ENCODE measurements at places on chromosomes 6 and 20.

- DNase-seq, result no peak
Measured at GRCh38 chr20:62025832-62026563, 39.7 kb downstream of the TAF4 start.

- no peak for DNase-seq
Measured at GRCh38 chr6:8859501-8859900, 424.2 kb upstream of the SLC35B3 start.

DNA sequence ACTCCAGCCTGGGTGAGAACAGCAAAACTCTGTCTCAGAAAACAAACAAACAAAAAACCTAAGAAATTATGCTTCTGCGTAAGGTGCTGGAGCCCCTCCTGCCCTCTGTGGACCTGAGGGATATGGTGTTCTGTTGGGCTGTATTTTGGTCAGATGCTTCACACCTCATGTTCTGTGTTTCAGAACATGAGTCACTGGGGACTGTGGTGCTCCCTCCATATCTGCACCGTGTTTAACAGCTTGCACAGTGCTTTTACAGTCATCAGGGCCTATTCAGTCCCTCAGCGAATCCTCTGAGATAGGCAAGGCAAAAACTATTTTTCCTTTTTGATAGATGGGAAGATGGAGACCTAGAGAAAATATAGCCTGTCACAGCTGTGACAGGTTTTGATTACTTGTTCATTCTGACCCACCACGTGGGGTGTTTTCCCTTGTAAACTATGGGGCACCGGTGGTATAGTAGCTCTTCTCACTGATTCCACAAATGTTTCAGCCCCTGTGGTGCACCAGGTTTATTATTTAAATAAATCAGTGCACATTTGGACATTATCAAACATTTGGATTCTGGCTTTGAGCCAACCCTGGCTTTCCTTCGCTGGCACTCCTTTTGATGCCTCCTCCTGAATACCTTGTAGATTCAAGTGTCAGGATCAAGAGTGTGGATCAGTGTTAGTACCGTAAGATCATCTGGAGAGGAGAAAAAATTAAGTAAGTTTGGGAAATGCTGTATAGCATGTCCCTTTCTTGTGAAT lies 9.6 kb downstream of the TTPAL start:
- DNase-seq, result no peak

GRCh38 chr6:158154816-158155215 lies 13.2 kb downstream of the SERAC1 start:
- DNase-seq, result no peak

DNA sequence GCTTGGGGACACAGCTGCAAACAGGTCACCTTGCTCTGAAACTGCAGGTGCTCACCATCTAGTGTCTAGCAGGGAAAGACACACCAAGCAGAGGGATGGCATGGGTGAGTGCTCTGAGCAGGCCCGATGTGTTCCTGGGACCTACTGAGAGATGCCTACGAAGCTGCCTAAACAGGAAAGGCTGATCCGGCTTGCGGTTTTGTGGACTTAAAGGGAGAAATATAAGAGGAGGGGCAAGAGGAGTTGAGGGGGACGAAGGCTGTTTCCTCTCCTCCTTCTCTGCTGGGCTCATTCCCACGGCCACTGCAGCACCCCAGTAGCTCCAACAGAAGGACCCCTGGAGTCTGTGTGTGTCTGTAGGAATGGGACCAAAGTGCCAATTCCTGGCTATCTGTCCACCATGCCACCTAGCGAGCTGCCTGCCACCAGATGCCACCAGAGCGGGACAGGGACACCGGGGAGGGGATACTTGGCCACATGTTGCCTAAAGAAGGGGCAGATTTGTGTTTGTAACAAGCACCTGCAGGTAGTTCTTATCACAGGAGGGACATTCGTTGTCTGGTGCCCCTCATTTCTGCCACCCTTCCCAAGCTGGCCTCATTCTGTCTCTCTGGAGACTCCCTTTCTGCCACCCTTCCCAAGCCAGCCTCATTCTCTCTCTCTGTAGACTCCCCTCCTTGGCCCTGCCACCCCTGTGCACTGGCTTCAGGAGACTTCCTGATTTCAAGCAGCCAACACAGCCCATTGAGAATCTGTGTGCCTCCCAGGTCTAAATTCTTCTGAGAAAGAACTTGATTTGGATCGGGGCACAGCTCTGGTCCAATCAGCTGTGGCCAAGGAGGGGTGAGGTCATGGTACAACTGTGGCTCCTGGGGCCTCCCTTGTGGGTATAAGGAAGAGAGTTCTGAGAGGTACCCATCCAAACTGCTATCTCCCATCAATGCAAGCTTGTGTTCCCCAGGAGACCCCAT lies 221.8 kb downstream of the ANKRD60 start:
- no peak for DNase-seq

DNA sequence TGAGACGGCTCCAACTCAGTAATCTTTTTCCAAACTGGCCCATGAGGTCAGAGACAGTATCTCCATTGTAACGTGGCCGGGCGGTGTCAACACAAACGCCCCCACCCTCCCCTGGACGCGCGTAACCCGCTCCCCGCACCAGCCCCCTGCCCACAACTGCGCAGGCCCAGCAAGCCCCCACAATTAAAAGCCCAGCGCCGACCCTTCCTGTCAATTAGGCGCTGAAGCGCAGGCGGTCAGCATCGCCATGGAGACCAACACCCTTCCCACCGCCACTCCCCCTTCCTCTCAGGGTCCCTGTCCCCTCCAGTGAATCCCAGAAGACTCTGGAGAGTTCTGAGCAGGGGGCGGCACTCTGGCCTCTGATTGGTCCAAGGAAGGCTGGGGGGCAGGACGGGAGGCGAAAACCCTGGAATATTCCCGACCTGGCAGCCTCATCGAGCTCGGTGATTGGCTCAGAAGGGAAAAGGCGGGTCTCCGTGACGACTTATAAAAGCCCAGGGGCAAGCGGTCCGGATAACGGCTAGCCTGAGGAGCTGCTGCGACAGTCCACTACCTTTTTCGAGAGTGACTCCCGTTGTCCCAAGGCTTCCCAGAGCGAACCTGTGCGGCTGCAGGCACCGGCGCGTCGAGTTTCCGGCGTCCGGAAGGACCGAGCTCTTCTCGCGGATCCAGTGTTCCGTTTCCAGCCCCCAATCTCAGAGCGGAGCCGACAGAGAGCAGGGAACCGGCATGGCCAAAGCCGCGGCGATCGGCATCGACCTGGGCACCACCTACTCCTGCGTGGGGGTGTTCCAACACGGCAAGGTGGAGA lies at the start of the genes HSPA1A and HSPA1L:
HSPA1A (plus strand) TSS at position 519 of the 814 bp plus-strand sequence; CDS start at position 733, 214 bp downstream.
HSPA1L (minus strand) TSS at position 259 of the 814 bp plus-strand sequence. CDS start 3,311 bp downstream, outside the sequence.
- peak; percentile 94 for DNase-seq

DNA sequence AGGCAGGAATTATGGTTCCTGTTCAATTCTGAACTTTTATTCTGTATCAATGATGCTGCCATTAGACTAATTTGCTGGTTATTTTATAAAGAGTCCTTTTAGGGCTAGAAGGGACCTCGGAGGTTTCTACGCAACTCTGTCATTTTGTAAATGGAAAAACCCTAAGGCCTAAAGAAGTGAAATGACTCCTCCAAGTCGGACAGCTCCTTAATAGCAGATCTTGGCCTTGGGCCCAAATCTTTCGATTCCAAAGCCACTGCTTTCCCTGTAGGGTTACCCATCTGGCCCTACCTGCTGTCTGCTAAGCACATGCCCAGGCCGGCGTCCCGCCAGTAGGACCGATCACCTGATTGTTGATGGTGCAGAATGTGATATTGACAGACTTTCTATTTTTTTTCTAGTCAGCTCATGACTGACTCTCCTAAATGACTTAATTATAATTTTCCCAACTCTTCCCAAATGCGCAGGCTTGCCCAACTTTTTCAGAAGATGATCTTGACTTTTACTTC lies 40.2 kb downstream of the PLEKHG1 start:
- no peak for DNase-seq

- no peak for DNase-seq
Measured at GRCh38 chr20:2301164-2301622, 5.4 kb downstream of the TGM3 start.

GRCh38 chr6:19181211-19181610 lies 656.0 kb upstream of the ID4 start:
- DNase-seq, result no peak

- no peak for DNase-seq
Measured at GRCh38 chr6:15147827-15148226, 98.0 kb upstream of the JARID2 start.

GRCh38 chr6:13761361-13762036 lies 49.9 kb upstream of the RANBP9 start:
- no peak for DNase-seq

- DNase-seq, result no peak
Measured at GRCh38 chr6:124389127-124389526, 573.1 kb upstream of the RNF217 start.

DNA sequence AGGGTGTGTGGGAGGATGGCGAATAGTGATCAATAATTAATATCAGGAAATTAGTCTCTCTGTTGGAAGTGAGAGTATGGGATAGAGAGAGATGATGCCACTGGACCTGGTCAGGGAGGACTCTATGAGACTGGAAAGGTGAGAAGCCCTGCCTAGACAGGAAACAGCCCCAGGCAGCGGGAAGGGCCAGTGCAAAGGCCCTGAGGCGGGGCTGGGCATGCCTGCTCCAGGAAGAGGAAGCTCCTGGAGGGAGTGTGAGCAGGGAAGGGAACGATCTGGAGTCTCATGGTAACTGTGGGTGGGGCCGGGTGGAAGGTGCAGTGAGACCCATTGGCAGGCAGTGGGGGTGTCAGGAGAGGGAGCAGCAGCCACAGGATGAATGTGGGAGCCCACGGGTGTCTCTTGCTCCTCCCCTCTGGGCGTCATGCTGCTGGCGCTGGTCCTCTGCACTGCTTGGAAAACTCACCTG lies 1.8 kb upstream of the CST3 start:
- no peak for DNase-seq

- no peak for DNase-seq
Measured at GRCh38 chr6:41098366-41098765, 25.6 kb downstream of the NFYA start.

GRCh38 chr6:134376785-134377184 lies 58.9 kb upstream of the SGK1 start:
- no peak for DNase-seq

GRCh38 chr6:56689663-56690062 lies 47.0 kb upstream of the DST start:
- DNase-seq, result no peak

- no peak for DNase-seq
Measured at GRCh38 chr20:4062721-4063606, 47.6 kb upstream of the RNF24 start.

GRCh38 chr6:78530208-78530607 lies 337.1 kb upstream of the IRAK1BP1 start:
- no peak for DNase-seq

All from iPS DF 19.7 (cell line).